Ovary (tissue), 10 donors: ENCODE measurements at places on chromosomes 2 and 18.

- no peak for DNase-seq
Measured at GRCh38 chr2:13558368-13558767, 841.6 kb downstream of the TRIB2 start.

DNA sequence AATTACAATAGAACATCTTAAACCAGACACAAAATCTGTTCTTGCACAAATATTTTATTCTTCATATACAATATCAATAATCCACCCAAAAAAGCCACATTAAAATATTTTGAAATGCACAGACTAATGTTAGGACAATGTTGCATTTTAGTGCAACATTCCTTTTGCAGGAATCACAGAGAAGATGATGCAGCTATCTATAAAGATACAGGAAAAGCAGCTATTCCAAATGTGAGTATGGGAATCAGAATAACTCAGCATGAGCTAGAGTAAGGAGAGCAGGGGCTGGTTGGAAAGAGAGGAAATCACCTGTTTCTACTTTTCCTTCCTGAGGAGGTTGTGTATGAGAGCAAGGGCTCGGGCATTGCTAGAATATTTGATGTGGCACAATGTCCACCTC lies 4.8 kb downstream of the C2orf66 start:
- DNase-seq: no peak

GRCh38 chr2:51149725-51150124 lies 117.8 kb upstream of the NRXN1 start:
- no peak for DNase-seq

- no peak for DNase-seq
Measured at GRCh38 chr2:198638577-198638976, 819.2 kb downstream of the SATB2 start.

GRCh38 chr18:7025194-7025593 lies 92.4 kb downstream of the LAMA1 start:
- no peak for DNase-seq

GRCh38 chr18:49020129-49020528 lies 69.4 kb upstream of the SMAD7 start:
- no peak for DNase-seq

DNA sequence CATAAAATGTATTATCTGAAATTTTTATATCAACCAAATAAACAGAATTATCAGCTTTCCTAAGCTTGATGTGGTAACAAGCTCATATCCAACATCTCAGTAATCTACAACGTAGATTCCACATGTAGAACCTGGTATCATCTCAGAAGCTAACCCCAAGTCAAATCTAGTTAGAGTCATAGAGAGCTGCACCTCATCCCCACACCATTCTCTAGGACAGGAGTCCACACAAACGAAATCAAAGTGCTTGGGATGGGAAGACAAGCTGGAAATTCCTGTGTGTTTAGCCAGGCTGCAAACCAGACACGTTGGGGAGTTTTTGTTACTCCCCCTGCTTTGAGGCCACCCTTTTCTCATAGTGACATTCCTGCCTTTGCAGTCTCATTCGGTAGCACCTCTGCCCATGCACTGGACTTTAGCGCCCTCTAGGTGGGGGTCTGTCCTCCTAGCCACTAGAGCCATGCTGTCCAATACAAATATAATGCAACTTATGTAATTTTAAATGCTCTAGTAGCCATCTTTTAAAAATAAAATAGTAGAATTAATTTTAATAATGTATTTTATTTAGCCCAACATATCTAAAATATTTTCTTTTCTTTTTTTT lies 28.1 kb upstream of the SATB2 start:
- DNase-seq: no peak

- DNase-seq: no peak
Measured at GRCh38 chr2:12549641-12550040, 167.1 kb upstream of the TRIB2 start.

- DNase-seq: no peak
Measured at GRCh38 chr2:64602436-64602835, 51.3 kb downstream of the SERTAD2 start.

DNA sequence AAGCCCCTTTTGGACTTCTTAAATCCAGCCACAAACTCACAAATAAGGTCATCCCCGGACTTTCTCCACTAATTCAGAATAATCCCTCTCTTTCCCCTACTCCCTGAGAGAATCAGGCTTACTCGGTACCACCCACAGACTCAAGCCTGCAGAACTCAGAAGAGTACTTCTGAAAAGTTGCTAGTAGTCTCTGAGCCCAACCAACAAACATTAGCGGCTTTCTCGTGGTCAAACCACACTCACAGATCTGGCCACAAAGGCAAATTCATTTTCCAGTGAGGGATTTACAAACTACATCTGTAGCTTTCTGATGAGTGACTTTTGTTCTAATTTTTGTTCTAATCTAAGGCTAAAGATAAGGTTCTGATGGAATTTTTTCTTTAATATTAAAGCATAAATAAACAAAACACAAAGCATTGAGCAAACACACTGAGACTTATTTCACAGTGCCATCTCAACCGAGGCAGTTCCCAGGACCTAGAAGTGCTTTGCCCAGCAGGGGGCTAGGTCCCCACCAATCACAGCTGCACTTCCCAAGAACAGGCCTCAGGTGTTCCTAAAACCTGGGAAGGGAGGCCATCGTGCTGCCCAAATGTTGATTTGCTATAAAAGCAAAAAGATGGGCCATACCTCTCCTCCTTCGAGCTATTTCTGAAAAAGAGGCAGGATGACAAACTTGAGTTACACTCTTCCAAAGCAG lies 110.7 kb downstream of the COLEC12 start:
- no peak for DNase-seq

DNA sequence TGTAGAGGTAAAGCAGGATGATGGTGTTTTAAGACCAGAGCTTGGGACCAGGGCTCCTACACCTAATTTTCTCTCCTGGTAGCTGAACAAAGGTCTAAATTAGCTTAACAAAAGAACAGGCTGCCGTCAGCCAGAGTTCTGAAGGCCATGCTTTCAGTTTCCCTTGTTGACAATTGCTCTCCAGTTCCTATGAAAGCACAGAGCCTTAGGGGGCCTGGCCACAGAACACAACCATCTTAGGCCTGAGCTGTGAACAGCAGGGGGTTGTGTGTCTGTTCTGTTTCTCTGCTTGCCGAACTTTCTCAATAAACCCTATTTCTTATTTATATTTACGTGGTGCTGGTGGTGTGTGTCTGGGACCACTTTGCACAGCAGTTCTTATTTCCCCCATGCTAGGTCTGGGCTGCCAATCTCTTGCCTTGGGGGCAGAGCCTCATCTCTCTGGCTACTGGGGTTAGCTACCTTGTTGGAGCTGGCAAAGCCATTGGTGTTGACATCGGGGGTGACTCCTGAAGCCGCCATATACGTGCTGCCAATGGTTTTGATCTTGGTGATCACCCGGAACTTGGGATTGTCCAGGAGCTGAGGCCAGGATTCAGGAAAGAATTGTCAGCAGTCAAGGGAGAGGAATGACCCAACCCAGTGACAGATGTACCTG lies 29.0 kb downstream of the CENPO start:
- DNase-seq: no peak

DNA sequence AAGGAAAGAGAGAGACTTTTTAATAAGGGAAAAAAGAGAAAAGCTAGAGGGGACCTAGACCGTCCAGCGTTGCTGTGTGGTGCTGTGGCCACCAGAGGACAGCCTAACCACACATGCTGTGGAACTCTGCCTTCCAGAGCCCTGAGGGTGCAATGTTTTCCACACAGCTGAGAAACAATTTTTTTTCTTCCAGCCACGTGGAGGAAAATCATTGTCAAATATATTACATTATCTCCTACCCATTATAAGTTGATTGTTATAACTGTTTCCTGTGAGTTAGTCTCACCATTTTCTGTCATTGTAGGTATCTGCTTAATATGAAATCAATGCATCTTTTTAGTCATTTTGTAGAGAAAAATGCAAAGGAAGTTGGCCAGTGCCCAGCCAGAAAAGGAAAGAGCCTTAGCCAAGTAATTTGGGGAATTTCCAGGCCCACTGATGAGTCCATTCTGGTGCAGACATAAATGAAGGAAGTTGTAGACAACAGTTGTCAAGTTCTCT lies 5.9 kb upstream of the MRPL19 start:
- DNase-seq: peak; percentile 70

- DNase-seq: no peak
Measured at GRCh38 chr2:149741646-149742045, 154.1 kb upstream of the MMADHC start.

- no peak for DNase-seq
Measured at GRCh38 chr18:57057890-57058289, 89.0 kb upstream of the BOD1L2 start.

DNA sequence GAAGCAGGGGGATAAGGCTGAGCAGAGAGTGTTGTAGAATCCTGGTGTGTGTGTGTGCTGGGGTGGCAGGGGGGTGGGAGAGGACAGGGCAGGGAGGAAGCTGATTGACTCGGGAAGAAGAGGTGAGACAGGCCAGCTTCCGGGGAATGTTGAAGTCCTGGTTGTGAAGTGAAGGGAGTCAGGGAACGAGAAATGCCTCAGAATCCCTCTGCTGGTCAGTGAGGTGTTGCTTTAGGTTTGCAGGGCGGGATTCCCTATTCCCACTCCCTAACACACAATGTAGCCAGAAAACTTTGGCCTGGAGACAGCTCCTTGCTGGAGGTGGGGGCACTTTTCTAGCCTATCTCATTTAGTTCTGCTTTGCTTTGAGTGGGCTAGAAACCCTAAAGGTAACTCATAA lies 265.1 kb downstream of the HAUS1 start:
- no peak for DNase-seq

DNA sequence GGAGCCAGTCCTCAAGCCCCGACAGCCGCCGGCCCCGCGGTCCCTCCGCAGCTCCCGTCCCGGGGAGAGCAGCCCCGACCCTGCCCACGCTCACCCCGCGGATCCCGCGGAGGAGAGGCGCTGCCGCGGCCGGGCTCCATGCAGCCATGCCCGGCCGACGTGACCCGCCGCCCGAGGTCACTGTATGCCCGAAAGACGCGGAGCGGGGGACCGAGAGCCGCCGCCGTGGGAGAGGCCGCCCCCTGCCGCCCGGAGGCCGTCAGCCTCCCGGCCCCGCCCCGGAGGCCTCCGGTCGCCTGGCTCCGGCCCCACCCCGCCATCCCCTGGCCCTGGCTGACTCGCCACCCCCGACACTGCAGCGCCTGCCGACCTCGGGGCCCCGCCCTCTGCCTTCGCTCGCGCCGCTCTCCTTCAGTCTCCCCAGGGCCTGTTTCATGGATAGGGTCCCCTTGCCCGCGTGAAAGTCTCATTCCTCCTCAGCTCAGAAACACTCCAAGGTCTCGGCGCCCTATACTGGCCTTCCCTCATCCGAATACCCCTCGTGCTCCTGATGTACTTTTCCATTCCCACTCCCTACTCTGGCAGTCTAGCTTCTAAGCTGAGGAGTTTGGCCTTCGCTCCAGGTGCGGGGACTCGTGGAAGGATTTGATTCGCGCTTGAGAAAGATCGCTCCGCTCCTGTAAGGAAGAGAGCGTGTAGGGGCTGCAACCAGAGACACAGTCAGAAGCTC lies at the start of gene BOLA3:
Gene BOLA3, minus strand, starts transcription at position 186 of the 730 bp plus-strand sequence. Its CDS starts 38 bp downstream, at position 148.
- DNase-seq: peak; percentile 82

DNA sequence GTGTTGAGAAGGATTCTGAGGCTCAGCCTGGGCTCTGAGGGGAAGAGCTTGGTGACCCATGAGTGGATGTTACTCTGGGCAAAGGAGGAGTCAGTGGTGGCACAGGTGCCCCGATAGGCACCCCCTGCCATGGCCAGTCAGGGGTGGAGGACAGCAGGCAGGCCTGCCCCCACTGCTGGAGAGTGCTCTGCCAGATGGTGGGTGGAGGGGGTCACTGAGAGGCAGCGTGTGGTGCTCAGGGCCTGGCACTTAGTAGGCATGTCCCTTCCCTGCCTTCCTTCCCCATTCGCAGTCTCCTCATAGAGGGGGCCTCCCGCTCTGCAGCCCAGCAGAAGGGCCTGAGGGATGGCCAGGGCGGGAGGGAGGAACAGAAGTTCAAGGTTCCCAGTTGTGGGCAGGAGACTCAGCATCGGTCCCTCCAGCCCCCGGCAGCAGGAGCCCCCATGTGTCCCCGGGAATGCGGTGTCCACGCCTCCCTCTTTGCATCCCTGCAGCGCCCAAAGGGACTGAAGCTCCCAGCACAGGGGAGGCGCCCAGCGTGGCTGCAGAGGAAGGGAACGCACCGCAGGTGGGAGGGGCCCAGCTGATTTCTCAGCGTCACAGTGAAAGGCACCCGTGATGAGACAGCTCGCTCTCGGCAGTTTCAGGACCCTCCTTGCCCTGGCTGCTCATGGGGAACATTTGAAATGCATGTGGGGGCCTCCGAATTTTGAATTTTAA lies 5.7 kb upstream of the SNED1 start:
- DNase-seq: peak; percentile 34

- DNase-seq: no peak
Measured at GRCh38 chr2:48824116-48824515, 68.6 kb upstream of the LHCGR start.

DNA sequence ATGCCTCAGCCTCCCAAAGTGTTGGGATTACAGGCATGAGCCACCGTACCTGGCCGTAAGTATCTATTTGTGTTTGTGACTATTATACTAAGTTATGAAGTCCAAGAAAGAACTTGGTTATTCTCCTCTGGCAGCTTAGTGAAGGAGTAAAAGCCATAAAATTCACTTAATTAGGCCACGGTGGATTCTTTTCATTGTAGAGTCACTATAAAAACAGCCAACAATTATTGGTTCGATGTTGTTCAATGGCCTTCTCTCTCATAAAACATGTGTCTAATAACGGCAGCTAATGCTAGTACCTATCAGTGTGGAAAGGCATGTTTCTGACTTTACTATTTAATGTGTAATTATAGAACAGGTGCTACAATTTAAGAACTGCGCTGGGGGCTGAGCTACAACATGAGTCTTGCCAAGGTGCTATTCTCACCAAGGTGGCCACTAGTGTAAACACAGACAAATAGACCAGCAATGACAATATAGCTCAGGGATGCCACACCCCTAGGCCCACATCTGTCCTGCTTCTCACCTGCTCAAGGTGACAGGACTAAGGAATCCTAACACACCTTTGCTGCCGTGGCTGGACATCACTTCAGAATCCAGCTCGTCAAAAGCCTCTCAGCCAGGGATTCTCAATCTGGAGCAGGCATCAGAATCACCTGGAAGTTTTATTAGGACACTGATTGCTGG lies 17.2 kb downstream of the ATP8B1 start:
- no peak for DNase-seq

- no peak for DNase-seq
Measured at GRCh38 chr18:75775121-75775520, 347.6 kb upstream of the SMIM21 start.

DNA sequence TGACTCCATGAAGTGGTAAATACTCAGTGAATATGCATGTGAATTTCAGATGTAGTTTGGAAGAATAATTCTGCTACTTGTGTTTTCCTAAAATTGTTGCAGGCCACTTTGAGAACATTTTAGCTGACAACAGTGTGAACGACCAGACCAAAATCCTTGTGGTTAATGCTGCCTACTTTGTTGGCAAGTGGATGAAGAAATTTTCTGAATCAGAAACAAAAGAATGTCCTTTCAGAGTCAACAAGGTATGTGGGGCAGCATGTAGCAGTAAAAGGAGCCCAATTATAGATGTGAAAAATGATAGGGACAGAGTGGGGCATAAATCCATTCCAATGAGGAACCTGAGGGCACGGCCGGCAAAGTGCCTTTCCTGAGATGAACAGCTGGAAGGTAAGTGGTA lies 16.1 kb downstream of the SERPINB5 start:
- DNase-seq: no peak

DNA sequence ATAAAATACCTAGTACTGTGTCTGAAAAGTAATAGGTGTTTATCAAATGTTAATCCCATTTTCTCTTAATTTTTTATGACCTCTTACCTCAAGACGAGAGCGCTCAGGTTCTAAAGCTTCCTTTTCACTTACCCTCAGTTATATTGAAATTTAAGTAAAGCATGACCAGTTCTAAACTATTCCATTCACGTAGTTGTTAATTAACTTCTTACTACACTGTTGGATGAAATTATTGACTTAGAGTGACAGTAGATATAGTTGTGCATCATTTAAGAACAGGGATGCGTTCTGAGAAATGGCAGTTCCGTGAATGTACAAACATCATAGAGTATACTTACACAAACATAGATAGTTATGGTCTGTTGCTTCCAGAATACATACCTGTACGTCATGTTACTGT lies 20.1 kb upstream of the HTR2B start:
- DNase-seq: no peak
